ENCODE measurements at places on chromosomes 6 and 20.
A peak's percentile ranks its signal among the peaks of the same experiment; 100 is the strongest.

DNA sequence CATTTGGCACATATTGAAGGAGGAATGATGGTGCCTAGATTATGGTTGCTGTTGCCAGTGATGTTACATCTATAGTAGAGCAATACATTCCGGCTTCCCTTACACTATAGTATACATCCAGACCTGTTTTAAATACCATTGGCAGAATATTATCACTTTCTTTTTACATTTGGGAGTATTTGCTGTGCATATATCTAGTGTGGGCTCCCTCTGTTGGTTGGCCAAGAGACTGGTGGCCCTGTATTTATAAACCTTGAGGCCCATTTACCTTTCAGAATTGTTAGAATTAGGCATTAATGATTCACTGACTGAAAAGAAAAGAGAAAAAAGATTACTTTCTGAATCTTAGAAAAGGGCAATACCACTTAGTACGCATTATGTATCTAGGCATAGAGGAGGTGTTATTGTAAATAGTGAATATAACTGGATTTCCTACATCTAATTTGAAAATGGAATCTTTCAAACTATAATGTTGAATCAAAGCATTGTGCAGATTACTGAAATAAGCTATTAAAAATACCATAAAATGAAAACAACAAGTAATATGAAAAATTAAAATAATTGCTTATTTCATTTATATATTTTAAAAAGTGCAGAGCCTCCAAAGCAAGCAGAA, 628.8 kb upstream of the MAN1A1 start:
- peak; percentile 3 for DNase-seq

DNA sequence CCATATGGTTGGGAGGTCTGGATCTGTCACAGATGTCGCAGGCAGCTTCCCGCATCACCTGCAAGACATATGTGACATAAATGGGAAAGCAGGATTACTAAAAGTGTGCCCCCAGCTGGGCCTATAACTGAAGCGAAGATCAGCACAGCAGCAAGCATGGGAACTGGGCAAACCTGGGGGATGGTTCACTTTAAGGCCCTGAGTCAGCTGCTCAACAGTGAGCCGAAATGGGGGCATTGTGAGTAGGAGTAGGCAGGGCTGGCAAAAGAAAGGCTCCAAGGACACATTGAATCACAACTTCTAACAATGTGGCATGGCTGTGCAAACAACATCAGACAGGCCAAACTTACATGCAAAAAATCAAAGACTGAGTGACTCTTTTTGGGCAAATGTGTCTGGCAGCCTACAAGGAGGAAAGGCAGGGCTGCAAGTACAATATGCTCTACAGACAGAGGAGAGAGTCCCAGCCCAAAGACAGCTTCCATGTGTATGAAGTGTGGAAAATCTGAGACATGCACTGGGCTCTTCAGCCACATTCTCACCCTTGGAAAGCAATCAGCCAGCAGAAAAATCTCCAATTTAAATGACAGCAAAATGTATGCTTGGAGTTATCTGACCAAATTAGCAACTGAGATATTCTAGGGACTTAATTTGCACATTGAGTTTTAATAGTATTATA, 531.0 kb upstream of the MMS22L start:
- no peak for DNase-seq

GRCh38 chr20:64079273-64080012, at the start of gene RGS19:
Gene RGS19 (minus strand): TSS chr20:64079518. CDS start chr20:64076886, 2,632 bp downstream.
- DNase-seq = no peak

GRCh38 chr20:14963262-14963663, 625.9 kb upstream of the FLRT3 start:
- DNase-seq = no peak

DNA sequence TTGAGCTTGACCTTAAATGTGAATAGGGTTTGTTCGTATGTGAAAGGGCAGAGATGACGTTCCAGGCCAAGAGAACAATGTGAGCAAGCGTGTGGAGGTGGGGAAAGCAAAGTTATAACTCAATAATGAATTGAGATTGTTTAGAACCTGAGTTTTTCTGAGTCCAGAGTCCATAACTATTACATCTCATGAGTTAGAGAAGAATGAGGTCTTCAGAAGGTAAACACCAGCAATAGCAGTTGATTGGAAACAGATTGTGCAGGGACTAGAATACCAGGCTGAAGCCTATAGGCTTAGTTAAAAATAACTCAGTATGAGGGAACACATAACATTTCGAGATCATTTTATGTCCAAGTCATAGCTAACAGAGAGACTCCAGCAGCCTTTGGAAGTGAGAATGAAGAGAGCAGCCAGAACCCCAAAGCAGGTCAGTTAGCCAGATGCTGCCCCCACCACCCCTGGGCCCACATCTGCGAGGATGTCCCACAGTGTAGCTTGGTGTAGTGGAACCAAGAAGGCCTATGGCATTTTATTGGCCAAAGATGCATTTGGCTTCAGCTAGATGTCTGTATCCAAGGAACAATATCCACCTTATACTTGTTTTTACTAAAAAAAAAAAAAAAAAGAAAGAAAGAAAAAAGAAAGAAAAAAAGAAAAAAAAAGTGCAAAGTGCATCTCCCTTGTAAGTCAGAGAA, 121.7 kb downstream of the TNFRSF21 start:
- DNase-seq = no peak

DNA sequence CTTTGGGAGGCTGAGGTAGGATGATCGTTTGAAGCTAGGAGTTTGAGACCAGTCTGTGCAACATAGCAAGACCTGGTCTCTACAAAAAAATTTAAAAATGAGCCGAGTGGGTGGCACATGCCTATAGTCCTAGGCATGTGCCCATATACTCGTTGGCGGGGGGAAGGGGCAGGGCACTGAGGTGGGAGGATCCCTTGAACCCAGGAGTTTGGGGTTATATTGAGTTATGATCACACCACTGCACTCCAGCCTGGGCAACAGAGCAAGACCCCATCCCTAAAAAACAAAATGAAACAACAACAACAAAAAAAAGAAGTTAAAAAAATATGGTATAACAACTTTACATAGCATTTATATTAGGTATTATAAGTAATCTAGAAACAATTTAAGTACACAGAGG, 47.8 kb downstream of the LHFPL5 start:
- DNase-seq = no peak

- no peak for DNase-seq
Measured at GRCh38 chr20:57662456-57663240, 42.4 kb upstream of the ZBP1 start.

DNA sequence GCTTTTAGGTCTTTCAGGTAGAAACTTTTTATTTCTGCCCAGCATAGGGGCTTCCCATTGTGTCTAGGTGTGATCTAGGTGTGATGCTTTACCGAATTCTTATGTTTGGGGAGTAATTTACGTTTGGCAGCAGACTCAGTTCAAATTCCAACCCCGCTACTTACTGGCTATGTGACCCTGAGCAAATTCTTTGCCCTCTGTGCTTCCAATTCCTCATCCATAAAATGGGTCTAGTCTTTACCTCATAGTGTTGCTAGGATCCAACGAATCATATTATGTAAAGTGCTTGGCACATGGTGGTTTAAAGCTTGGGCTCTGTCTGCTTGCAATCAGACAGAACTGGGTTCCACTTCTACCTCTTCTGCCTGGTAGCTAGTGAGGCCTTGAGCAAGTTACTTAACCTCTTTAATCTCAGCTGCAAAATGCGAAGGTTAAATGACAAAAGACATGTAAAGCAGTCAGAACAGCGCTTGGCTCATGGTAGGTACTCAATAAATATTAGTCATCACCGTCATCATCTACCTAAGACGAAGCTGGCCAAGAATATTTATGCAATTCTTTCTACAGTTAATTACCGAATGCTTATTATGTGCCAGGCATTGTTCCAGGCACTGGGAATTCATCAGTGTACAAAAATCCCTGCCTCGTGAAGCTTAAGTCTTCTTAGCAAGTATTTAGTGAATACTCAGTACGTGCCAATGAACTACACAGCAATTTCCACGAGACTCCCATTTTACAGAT, 1.0 kb downstream of the NSFL1C start:
- DNase-seq = no peak

- no peak for DNase-seq
Measured at GRCh38 chr20:55540013-55540412, 465.3 kb downstream of the CBLN4 start.

DNA sequence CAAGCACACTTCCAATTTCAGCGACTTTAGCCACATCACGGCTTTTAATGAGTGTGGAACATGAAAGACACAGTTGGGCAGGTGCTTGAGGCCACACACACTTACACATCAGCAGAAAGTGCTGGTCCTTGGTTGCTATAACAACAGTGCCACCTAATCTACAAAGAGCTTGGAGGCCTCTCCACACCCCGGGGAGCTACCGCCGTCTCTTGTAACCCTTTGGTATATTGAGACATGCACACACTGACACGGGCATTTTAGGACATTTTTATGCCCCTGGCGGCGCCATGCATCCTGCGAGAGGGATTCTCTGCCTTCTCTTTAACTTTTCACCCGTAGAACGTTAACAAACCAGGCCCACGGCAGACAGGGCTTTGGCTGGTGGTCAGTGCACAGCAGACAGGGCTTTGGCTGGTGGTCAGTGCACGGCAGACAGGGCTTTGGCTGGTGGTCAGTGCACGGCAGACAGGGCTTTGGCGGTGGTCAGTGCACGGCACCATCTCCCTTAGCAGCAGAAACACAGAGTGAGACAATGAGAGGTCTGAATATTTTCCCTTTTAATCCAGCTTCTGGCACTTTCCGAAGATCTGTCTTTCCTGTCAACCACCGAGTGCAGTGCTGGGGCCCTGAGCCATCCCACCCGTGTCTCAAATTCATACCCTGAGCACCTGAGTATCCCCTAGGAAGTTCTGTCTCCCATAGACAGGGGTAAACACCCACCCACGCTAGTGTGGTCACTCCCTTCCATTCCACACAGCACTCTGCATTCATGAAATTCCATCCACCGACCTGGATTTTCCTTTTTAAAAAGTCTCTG, 116.6 kb upstream of the RPS6KA2 start:
- DNase-seq = no peak

DNA sequence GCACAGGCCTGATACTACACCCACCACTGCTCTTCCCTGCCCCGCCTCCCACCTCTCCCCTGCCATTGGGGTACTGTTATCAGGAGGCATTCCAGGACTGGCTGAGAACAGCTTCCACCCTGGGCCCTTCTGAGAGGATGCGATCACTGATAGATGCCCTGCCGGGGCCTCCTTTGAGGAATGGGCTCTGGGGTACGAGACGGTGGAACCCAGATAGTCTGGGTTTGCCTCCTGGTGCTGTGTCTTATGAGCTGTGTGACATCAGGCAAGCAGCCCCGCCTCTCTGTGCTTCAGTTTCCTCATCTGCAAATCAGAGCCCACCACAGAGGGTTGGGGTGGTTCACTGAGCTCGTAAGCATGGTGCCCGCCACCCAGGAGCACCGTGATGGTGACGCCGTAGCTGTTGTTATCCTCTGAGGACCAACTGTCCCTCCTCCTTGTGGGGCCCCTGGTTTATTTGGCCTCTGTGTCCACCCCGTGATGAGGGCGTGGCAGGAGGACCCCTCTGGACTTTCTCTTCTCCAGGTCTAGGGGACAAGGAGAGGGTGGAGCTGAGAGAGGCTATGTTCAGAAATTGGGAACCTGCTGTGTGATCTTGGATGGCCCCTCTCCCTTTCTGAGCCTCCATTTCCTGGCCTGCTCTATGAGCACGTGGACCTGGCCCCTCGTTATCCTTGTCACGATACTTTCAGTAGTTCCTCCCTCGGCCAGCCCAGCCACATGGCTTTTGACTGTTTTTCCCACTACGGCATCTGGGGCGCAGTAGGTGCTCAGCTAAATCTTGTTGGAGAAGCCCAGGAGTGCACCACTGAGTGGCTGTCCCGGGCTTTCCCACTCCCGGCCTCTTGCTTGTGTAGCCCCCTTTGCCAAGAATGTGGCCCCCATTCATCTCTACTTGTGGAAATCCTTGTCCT, 18.3 kb downstream of the SRC start:
- no peak for DNase-seq

DNA sequence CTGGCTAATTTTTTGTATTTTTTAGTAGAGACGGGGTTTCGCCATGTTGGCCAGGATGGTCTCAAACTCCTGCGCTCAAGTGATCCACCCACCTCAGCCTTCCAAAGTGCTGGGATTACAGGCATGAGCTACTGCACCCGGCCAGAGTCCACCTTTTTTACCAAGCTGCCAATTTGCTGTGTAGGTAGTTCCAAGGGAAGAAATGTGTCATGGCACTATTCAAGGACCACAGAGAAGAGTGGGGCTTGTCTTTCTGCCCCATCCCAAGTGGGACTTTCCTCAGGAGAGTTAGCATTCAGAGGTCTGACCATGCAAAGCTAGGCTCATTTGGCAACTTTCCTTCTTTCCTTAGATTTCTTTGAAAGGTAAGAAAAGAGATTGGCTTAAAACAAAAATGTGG, 111.9 kb upstream of the TRAF3IP2 start:
- no peak for DNase-seq

DNA sequence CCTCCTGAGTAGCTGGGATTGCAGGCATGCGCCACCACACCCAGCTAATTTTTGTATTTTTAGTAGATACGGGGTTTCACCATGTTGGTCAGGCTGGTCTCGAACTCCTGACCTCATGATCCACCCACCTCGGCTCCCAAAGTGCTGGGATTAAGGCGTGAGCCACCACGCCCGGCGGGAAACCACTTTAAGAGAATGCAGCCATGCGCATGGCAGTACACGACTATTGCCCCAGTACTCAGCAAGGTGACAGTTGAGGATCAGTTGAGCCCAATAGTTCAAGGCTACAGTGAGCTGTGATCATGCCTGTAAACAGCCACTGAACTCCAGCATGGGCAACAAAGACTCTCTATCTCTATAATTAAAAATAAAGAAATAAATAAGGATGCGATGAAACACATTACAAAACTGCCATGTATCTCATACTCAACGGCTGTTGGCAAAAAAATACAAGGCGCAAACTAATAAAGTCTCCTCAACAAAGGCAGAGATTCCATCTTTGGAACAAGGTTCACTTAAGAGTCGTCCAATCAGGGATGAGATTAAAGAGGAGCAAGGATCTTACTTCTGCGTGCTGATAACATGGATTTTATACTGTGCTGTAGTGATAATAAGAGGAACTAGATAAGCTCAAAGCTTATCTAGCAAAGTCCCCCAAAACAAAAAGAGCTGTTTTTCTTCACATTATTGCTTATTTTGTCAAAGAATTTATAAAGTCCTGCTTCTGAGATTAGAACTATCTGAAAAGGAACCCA, 51.1 kb downstream of the STAU1 start:
- no peak for DNase-seq

- no peak for DNase-seq
Measured at GRCh38 chr6:123804014-123804786, 535 bp downstream of the NKAIN2 start.

DNA sequence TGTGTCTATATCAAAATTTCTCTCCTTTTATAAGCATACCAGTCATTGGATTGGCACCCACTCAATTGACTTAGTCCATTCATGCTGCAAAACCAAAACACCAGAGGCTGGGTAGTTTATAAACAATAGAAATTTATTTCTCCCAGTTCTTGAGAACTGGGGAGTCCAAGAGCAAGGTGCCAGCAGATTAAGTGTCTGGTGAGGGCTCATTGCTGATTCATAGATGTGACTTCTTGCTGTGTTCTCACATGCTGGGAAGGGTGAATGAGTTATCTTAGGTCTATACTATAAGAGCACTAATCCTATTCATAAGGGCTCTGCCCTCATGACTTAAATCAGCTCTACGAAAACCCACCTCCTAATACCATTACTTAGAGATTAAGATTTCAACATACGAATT, 501.4 kb downstream of the EPM2A start:
- no peak for DNase-seq
